AG08395 (cell line): ENCODE measurements at places on chromosomes 5 and 9.

DNA sequence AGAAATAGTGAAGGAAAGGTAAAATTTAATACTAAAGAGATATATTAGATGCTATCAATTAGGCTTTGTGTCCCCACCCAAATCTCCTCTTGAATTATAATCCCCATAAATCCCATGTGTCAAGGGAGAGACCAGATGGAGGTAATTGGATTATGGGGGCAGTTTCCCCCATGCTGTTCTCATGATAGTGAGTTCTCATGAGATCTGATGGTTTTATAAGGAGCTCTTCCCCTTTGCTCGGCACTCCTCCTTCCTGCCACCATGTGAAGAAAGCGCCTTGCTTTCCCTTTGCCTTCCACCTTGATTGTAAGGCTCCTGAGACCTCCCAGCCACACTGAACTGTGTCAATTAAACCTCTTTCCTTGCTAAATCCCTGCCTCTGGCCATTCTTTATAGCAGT lies 697.0 kb upstream of the RGMB start:
- no peak for DNase-seq

GRCh38 chr5:24059006-24059405 lies 551.6 kb downstream of the PRDM9 start:
- DNase-seq: peak; percentile 21

DNA sequence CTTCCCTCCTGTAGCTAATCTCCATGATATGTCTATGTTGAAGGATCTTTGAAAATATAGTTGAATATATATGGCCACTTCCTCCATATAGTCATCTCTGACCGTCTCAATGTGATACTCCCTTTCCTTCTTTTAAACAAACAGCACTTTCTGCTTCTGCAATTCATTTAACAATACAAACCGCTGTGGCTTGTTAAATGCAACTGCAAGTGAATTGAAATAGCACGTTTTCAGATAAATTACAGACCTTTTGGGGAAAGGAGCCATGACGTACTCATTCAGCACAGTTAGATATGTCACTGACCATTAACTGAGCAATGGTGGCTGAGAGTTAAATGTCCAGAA lies 82.5 kb downstream of the FBXO38 start:
- no peak for DNase-seq

DNA sequence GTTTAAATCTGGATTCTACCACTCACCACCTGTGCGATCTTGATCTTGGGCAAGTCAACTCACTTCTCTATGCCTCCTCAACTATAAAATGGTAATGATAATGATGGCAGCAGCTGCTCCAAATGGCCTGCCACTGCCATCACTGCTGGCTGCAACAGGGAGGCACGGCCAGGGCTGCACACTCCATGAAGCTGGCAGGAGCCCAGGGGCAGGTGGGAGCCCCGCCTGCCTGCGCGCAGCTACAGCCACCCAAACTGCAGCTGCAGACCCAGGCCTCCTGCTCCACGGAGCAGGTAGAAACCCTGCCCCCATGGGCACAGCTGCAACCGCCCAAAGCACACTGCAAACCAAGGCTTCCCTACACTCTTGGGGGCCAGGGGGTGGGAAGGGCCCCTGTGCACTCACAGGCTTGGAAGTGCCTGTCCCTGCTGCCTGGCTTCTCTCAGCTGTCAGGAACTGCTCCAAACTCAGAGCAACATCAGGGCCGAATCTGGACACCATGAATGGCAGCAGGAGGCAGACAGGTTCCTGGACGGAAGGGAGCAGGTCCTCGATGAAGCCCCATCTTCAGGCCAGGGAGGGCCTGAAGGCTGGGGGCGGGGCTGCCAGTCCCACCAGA lies 57.6 kb downstream of the PRELID2 start:
- no peak for DNase-seq

GRCh38 chr9:119091074-119091473 lies 278.2 kb downstream of the BRINP1 start:
- no peak for DNase-seq

DNA sequence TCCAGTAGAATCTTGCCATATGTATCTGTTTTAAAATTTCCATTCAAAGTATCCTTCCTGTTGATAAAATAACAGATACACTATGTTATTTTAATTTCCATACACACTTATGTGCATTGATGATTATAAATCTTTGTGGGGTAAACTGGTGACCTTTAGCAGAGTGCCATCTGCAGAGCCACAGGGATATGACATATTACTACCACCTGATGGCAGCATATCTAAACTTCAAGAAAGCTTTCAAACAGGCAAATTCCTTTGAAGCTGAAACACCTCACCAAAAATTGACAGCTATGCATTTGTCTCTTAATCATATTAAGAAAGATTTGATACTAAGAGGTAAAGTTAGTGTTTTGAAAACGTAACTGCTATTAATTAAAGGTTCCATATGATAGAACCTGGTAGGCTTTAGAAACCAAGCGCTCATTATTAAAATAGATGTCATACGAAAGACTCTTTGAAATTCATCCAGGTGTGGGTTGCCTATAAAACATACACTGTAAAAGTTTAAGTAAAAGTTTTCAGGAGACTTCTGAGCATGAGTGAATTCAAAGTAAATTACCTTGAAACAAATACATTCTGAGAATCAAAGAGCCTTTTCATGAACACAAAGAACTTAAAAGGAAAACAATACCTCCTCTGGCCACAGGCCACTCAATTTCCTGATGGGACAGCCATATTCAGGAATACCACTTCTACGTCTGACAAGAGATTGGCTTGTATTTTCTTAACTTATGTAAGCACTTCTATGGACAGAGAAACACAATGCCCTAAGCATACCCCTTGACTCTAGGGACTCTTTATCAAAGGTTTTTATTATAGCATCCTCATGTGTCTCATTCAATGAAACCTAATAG lies 93.3 kb downstream of the KIAA0825 start:
- peak; percentile 28 for DNase-seq

DNA sequence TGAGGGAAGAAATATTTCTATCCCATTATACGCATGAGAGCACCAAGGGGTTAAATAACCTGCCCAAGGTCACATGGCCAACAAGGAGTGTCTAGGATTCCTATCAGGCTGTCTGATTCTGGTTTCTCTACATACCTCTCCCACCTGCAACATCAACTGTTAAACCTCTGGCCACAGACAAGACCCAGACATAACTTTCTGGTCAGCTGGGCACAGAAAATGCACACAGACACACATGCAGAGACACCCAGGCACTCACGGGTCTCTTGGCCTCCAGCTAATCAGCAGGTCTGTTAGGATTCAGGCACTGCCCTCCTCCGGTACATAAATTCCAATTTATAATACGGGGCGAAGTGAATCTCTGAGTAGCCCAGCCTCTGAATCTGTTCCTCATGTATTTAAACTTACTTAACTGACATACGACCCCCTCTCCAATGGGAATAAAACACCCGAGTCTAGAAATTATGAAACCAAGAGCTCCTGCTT lies 1.5 kb downstream of the SEPTIN8 start:
- no peak for DNase-seq

DNA sequence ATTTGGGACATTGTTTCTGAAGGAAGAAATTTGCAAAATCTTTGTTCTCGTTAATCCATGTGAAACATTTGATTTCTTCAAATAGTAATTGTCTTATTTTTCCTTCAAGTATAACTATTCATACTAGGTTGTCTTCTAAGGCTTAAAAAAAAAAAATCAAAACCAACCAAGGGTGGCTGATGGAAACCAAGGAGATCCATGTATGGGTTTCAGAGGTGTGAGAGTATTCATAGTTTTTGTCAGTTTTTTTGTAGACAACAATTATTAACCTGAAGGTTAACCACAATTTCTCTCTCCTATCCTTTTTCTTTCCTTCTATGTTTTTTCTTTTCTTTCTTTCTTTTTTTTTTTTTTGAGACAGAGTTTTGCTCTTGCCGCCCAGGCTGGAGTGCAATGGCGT lies 35.4 kb downstream of the KDM4C start:
- no peak for DNase-seq

GRCh38 chr5:9681706-9682105 lies 51.6 kb upstream of the TAS2R1 start:
- DNase-seq: no peak

DNA sequence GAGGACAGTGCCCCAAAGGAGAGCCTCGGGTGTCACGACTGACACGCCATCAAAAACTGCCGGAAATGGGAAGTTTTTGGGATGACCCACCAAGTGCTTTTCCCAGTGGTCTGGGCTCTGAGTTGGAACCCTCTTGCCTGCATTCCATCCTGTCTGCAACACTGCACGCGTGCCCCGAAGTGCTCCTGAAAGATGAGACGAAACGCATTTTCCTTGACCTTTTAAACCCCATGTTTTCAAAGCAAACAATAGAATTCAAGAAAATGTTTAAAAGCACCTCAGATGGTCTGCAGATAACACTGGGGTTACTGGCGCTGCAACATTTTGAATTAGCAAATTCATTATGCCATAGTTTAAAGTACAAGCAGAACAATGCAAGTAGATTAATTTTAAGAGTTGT lies 92.9 kb downstream of the ANKRD18A start:
- no peak for DNase-seq

DNA sequence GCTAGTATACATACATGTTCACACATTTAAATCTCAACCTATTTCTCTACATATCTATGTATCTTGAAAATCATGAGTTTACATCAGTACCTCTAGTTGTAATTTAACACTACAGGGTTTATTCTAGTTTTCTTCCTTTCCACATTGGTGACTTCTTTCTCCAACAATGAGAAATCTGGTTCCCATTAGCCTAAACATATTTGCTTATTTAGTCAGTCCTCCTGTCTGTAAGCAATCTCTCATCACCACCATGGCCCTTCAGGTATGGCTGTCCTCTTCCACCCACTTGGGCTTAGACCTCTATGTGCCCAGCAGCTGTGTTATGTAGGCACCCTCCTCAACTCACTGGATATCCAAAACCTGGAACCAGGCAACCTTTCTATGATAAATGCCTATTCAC lies 8.0 kb upstream of the SPATA31D1 start:
- peak; percentile 33 for DNase-seq

DNA sequence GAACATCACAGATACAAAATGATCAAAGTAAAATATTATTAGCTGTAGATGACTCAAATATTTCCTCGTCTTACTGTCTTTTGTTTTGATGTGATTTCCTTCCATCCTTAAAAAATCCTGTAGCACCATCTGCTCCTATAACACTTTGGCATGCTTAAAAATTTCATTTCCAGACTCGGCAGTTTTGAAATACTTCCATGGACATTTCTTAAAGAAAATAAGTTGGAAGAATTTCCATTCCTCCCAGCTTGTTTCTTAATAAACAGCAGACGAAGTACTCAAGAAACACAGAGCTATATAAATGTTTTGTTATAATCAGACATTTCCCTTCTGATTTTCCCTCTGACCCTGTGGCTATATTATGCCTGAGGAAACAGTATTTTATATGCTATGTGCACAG lies 41.2 kb upstream of the SVEP1 start:
- no peak for DNase-seq

GRCh38 chr5:60700416-60700757 lies 421 bp upstream of the DEPDC1B start:
- peak; percentile 6 for DNase-seq

GRCh38 chr9:12464910-12465512 lies 228.2 kb upstream of the TYRP1 start:
- no peak for DNase-seq

- DNase-seq: no peak
These were observed 21.4 kb downstream of the SLC22A4 start for GRCh38 chr5:132315529-132316067.

GRCh38 chr5:83220331-83220730 lies 143.0 kb downstream of the XRCC4 start:
- DNase-seq: no peak

GRCh38 chr5:173848986-173849596 lies 39.1 kb upstream of the CPEB4 start:
- no peak for DNase-seq

DNA sequence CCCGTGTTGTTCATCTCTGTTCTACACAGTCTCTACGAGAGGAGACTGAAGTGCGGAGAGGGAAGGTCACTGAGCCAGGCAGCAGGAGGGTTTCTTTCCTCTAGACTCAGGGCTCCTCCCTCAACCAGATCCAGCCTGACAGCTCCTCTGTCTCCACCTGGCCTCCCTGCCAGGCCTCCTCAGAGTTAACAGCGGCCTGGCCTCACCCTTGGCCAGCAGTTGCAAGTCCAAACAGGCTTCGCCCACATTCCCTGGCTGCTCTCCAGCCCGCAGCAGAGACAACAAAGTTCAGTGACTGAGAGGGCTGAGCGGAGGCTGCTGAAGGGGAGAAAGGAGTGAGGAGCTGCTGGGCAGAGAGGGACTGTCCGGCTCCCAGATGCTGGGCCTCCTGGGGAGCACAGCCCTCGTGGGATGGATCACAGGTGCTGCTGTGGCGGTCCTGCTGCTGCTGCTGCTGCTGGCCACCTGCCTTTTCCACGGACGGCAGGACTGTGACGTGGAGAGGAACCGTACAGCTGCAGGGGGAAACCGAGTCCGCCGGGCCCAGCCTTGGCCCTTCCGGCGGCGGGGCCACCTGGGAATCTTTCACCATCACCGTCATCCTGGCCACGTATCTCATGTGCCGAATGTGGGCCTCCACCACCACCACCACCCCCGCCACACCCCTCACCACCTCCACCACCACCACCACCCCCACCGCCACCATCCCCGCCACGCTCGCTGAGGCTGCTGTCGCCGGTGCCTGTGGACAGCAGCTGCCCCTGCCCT lies at the start of gene HRCT1:
Gene HRCT1 (plus strand): TSS at position 291 of the 768 bp plus-strand sequence. CDS start 86 bp downstream, at position 377.
- peak; percentile 87 for DNase-seq

DNA sequence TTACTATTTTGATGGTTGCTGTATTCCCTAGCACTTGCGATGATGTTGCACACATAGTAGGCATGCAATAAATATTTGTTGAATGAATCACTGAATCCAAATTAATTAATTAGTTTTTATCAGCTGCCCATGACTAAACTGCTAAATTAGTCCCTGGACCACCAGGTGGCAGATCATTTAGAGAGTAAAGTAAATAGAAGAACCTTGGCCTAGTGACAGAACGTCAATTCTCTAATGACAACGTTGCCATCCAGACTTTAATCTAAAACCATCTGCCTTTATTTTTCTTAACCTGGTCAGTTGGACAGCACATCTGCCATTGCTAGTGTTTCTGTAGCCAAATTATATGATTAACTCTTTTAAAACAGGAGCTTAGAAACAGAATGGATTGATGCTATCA lies 457.5 kb downstream of the KIF4B start:
- DNase-seq: no peak

GRCh38 chr9:122058051-122058450 lies 35.1 kb downstream of the TTLL11 start:
- no peak for DNase-seq

- no peak for DNase-seq
These were observed 50.0 kb downstream of the DAPK1 start for GRCh38 chr9:87547671-87548081.

DNA sequence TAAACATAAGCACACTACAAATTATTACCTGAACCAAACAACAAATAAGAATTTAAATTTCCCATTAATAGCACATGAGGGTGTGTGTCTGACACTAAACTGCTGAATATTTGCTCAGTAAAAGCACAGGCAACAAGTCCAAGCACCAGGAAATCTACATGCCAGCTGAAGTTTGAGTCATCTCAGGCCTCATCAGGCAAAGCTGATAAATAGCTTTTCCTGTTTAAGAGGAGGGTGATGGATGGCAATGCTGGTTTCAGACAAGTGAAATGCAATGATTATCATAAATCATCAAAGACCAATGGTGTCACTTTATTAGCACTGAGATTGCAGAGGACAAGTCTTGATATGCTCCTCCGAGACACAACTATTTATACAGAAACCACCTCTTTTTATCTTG lies 1668.0 kb upstream of the C9orf72 start:
- DNase-seq: no peak
